Adrenal gland (tissue), 19 donors: ENCODE measurements at places on chromosomes 7 and 10. TPM values are rescaled to one million over a fixed set of nuclear protein-coding genes. Genes with fewer than 3 reads are reported as not detected.

DNA sequence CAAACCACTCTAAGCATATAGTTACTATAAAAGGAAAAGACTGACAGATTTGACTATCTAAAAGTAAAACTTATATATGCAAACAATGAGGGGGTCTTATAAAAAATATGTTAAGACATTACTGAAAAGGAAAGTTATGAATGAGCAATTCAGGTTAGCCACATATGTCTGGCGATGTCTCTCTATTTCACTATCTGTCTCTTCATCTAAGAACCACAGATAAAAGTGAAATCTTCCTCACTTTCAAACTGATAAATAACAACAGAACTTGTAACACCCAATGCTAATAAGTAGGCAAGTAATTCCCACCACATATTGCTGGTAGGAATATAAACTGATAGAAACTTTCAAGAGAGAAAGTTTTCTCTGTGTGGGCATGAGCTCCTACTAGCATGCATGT, 138.2 kb downstream of the CHCHD3 start:
- H3K4me1 ChIP-seq = no peaks in the 10 kb centered on the region
- H3K27ac ChIP-seq = no peak overlapping the region
- no peaks in the 10 kb centered on the region for H3K27me3 ChIP-seq
- no peaks in the 10 kb centered on the region for H3K36me3 ChIP-seq
- no peak overlapping the region for H3K4me3 ChIP-seq

- H3K36me3 ChIP-seq = no peaks in the 10 kb centered on the region
- H3K27me3 ChIP-seq = peaks cover 6% of the 10 kb centered on the region
- H3K4me1 ChIP-seq = peaks cover 11% of the 10 kb centered on the region
- peak overlapping the region; percentile 97 for H3K27ac ChIP-seq
- DNase-seq = no peak
Measured at GRCh38 chr10:96130326-96130995, 364 bp downstream of the ZNF518A start.

DNA sequence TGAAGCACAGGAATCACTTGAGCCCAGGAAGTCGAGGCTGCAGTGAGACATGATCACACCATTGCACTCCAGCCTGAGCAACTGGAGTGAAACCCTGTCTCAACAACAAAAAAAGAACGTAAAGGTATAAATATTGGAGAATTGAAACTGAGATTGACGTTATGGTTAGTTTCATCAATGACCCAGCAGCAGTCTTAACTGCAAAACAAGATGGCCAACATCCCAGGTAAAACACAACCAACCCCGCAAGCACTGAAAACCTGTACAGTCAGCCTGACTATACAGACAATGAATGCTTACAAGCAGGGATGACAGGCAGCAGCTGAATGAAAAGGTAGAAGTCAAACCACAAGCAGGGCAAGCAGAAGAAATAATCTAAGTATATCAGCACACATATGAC, 34.7 kb downstream of the WAPL start:
- H3K4me1 ChIP-seq = peaks cover 19% of the 10 kb centered on the region
- no peak overlapping the region for H3K4me3 ChIP-seq
- H3K27ac ChIP-seq = no peak overlapping the region
- no peak for DNase-seq
- H3K27me3 ChIP-seq = no peaks in the 10 kb centered on the region
- no peaks in the 10 kb centered on the region for H3K36me3 ChIP-seq

DNA sequence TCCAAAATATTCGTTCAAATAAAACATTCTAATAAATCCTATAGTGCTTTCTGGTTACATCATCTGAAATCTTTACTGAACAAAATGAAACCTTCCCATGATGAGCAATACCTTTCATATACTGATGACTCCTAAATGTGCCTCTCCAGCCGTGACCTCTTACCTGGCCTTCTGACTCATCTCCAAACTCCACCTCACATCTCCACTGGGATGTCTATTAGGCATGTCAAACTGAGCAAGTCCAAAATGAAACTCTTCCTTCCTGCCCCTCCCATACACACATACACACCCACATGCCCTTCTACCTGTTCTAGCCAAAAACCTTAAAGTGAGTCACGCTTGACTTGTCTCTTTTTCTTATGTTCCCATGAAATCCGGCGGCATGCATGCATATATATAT, 22.9 kb downstream of the GSAP start:
- H3K36me3 ChIP-seq = no peaks in the 10 kb centered on the region
- H3K4me1 ChIP-seq = no peaks in the 10 kb centered on the region
- no peak overlapping the region for H3K4me3 ChIP-seq
- H3K27me3 ChIP-seq = no peaks in the 10 kb centered on the region

DNA sequence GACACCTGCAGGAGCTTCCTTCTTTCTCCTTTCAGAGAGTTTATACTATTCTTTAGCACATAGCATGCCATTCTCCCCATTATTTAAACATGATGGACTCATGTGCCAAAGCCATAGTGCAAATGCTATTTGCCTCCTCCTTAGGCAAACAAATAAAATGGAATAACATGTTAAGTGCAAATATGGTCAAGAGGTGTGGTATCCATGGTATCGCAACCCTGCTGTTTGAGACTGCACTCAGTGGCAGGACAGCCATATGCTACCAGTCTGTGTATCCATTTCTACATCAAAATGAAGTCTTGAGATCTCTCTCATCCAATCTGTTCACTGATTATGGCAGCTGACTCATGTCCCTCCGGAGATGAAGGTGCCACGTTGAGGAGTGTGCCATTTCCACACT, 22.8 kb downstream of the HEPACAM2 start:
- no peaks in the 10 kb centered on the region for H3K27me3 ChIP-seq
- H3K36me3 ChIP-seq = no peaks in the 10 kb centered on the region
- H3K4me1 ChIP-seq = no peaks in the 10 kb centered on the region
- H3K27ac ChIP-seq = no peak overlapping the region
- no peak for DNase-seq
- H3K4me3 ChIP-seq = no peak overlapping the region

GRCh38 chr10:14879928-14880193, 1.2 kb downstream of the SUV39H2 start:
- H3K4me1 ChIP-seq = peaks cover 31% of the 10 kb centered on the region
- peak overlapping the region; percentile 77 for H3K4me3 ChIP-seq
- H3K27me3 ChIP-seq = no peaks in the 10 kb centered on the region
- no peak for DNase-seq
- no peaks in the 10 kb centered on the region for H3K36me3 ChIP-seq
- no peak overlapping the region for H3K27ac ChIP-seq

GRCh38 chr10:124928545-124928944, 13.4 kb upstream of the ZRANB1 start:
- no peak for DNase-seq
- no peak overlapping the region for H3K4me3 ChIP-seq
- peaks cover 8% of the 10 kb centered on the region for H3K4me1 ChIP-seq
- H3K27ac ChIP-seq = no peak overlapping the region
- H3K27me3 ChIP-seq = no peaks in the 10 kb centered on the region
- H3K36me3 ChIP-seq = no peaks in the 10 kb centered on the region

- H3K36me3 ChIP-seq = no peaks in the 10 kb centered on the region
- no peak overlapping the region for H3K4me3 ChIP-seq
- no peaks in the 10 kb centered on the region for H3K27me3 ChIP-seq
- H3K27ac ChIP-seq = no peak overlapping the region
Measured at GRCh38 chr7:132654150-132654549, 77.9 kb upstream of the PLXNA4 start.

GRCh38 chr10:68315582-68315981, 16.3 kb upstream of the HNRNPH3 start:
- H3K27ac ChIP-seq = no peak overlapping the region
- H3K27me3 ChIP-seq = no peaks in the 10 kb centered on the region
- DNase-seq = no peak
- no peak overlapping the region for H3K4me3 ChIP-seq
- no peaks in the 10 kb centered on the region for H3K4me1 ChIP-seq
- H3K36me3 ChIP-seq = no peaks in the 10 kb centered on the region

TMEM213 gene
- total RNA-seq = not detected

SMO gene
- total RNA-seq = 3.6 TPM

- no peaks in the 10 kb centered on the region for H3K27me3 ChIP-seq
- H3K27ac ChIP-seq = peak overlapping the region; percentile 66
- H3K4me3 ChIP-seq = no peak overlapping the region
- H3K36me3 ChIP-seq = no peaks in the 10 kb centered on the region
Measured at GRCh38 chr7:151851145-151851751, 25.7 kb downstream of the PRKAG2 start.

CFAP69 gene
- 6.2 TPM for total RNA-seq

COMMD3 gene
- 49.5 TPM for total RNA-seq

DNA sequence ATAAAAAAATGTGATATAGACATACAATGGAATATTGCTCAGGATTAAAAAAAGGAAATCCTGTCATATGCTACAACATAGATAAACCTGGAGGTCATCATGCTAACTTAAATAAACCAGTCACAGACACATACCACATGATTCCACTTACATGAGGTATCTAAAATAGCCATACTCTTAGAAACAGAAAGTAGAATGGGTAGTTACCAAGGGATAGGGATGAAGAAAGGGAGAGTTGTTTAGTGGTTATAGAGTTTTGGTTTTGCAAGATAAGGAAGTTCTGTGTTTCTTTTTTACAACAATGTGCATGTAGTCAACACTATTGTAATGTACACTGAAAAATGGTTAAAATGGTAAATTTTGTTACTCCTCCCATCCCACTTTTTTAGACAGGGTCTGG, 30.5 kb downstream of the BICC1 start:
- H3K27me3 ChIP-seq = no peaks in the 10 kb centered on the region
- H3K27ac ChIP-seq = no peak overlapping the region
- no peaks in the 10 kb centered on the region for H3K4me1 ChIP-seq
- H3K36me3 ChIP-seq = no peaks in the 10 kb centered on the region
- DNase-seq = no peak
- no peak overlapping the region for H3K4me3 ChIP-seq

ARHGEF5 gene
- 4.3 TPM for total RNA-seq

GRCh38 chr10:105611244-105611798, 970.2 kb downstream of the SORCS3 start:
- H3K27ac ChIP-seq = no peak overlapping the region
- H3K27me3 ChIP-seq = no peaks in the 10 kb centered on the region
- H3K4me1 ChIP-seq = no peaks in the 10 kb centered on the region
- no peak for DNase-seq
- H3K36me3 ChIP-seq = no peaks in the 10 kb centered on the region

- H3K4me3 ChIP-seq = no peak overlapping the region
- H3K27ac ChIP-seq = no peak overlapping the region
- H3K27me3 ChIP-seq = no peaks in the 10 kb centered on the region
- no peak for DNase-seq
Measured at GRCh38 chr7:116669769-116670168, 2.2 kb upstream of the MET start.

DNA sequence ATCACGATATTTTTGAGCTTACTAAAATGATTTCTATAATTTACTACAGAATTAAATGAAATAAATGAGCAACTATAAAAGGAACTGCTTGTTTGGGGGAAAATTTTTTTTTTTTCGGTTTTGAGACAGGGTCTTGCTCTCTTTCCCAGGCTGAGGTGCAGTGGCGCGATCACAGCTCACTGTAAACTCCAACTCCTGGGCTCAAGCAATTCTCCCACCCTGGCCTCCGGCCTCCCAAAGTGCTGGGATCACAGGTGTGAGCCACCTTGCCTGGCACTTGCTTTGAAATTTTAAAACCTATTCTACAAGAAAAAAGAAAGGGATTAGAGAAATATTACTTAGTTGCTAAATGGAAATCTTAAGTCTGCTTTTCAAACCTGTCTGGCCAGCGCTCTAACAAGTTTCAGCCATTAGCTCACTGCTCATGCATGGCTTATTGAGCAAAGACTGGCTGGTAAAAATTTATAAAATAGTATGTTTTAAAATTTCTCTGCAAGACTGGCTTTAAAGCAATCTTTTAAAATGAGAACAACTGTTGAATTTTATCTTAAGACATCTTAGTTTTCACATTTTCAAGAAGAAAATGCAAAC, 144.0 kb downstream of the ATE1 start:
- no peaks in the 10 kb centered on the region for H3K36me3 ChIP-seq
- no peak overlapping the region for H3K4me3 ChIP-seq
- H3K4me1 ChIP-seq = no peaks in the 10 kb centered on the region
- no peaks in the 10 kb centered on the region for H3K27me3 ChIP-seq

DNA sequence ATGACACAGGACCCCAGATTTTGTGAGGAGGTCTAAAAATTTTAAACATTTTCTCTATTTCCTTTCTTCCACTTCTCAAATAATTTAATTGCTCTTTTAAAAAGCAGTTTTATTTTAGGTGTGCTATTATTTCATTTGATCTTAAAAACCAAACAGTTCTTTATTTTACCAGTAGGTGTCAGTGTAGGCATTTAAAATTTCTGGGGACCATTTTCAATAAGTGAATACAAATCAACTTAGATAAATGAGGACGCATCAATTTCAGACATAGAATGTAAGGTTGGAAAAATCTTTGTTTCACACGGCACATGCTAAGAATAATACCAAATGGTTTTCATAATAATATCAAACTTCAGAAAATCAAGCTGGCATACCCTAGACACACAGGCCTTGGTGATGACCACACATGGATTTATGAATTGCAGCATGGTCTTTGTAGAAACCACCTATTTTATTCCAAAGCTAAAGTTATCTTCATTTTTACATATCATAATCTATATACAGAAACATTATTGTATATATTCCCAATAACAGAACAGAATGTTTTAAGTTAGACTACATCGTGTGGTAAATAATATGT, 127.6 kb upstream of the SLC26A5 start:
- H3K27me3 ChIP-seq = peaks cover 4% of the 10 kb centered on the region
- H3K4me3 ChIP-seq = no peak overlapping the region
- no peaks in the 10 kb centered on the region for H3K36me3 ChIP-seq
- no peaks in the 10 kb centered on the region for H3K4me1 ChIP-seq

TMEM140 gene
- total RNA-seq = 39.8 TPM

- H3K27ac ChIP-seq = no peak overlapping the region
- no peaks in the 10 kb centered on the region for H3K27me3 ChIP-seq
- H3K4me1 ChIP-seq = peaks cover under 1% of the 10 kb centered on the region
Measured at GRCh38 chr10:69014171-69014570, 25.6 kb downstream of the KIFBP start.

AKR1C4 gene
- not detected for total RNA-seq

TUBAL3 gene
- not detected for total RNA-seq

- H3K4me3 ChIP-seq = no peak overlapping the region
- H3K4me1 ChIP-seq = no peaks in the 10 kb centered on the region
- no peak for DNase-seq
- H3K36me3 ChIP-seq = no peaks in the 10 kb centered on the region
- no peaks in the 10 kb centered on the region for H3K27me3 ChIP-seq
Measured at GRCh38 chr10:103800089-103800488, 55.3 kb downstream of the SH3PXD2A start.

DNA sequence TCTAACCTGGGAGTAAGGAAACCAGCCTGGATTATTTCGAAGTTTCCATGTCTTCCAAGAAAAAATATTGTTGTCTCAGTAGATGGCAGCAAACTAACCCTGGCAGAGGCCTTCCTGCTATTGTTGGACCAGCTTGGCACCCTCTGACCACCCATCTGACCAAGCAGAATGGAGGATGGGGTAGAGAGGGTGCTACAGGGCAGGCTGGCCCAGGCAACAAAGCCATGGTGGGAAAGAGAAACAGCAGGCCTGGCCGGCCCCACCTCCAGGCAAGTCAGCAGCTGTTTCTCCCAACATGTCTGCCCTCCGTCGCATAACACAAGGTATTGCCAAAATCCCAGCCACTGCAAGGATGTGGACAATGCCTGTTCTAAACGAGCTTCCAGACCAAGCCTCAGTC, 95.0 kb downstream of the FAM53B start:
- DNase-seq = peak; percentile 45
- peaks cover 91% of the 10 kb centered on the region for H3K4me1 ChIP-seq
- no peaks in the 10 kb centered on the region for H3K27me3 ChIP-seq
- H3K36me3 ChIP-seq = no peaks in the 10 kb centered on the region

- H3K36me3 ChIP-seq = no peaks in the 10 kb centered on the region
- DNase-seq = no peak
- no peak overlapping the region for H3K4me3 ChIP-seq
- no peaks in the 10 kb centered on the region for H3K27me3 ChIP-seq
- H3K4me1 ChIP-seq = no peaks in the 10 kb centered on the region
Measured at GRCh38 chr7:44224974-44225565, 24.3 kb downstream of the YKT6 start.

GRCh38 chr7:35253460-35253709, 515 bp downstream of the TBX20 start:
- no peak overlapping the region for H3K4me3 ChIP-seq
- no peak for DNase-seq
- H3K4me1 ChIP-seq = no peaks in the 10 kb centered on the region
- peaks cover 87% of the 10 kb centered on the region for H3K27me3 ChIP-seq
